ENCODE measurements at places on chromosomes 16 and 17.

GRCh38 chr16:25494292-25494691 lies 197.5 kb upstream of the HS3ST4 start:
- no peak for DNase-seq

DNA sequence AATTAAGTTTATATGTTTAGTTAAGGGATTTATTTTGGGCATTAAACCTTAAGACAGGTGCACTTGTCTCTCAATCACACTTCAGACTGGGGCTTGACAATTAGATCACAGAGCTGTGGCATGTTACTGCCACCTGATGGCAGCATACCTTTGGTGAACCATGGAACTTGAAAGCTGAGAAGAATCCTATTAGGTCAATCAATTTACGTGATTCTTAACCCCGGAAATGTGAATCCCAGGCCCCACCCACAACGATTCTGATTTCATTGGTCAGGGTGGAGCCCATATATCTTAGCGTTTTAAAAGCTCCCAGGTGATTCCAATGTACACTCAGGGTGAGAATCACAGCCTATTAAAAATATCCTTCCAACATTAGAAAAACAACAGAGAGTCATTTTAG lies 91.0 kb downstream of the GSG1L start:
- DNase-seq, result no peak

DNA sequence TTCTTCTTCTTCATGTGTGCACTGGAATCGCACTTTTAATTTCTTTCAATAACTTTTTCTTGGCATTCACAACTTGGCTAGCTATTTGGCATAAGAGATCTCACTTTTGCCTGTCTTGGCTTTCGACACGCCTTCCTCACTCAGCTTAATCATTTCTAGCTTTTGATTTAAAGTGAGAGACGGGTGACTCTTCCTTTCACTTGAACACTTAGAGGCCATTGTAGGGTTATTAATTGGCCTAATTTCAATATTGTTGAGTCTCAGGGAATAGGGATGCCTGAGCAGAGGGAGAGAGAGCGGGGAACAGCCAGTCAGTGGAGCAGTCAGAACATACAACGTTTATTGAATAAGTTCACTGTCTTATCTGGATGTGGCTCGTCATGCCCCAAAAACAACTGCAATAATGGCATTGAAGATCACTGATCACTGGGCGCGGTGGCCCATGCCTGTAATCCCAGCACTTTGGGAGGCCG lies 200.3 kb downstream of the SEC14L1 start:
- peak; percentile 19 for DNase-seq

DNA sequence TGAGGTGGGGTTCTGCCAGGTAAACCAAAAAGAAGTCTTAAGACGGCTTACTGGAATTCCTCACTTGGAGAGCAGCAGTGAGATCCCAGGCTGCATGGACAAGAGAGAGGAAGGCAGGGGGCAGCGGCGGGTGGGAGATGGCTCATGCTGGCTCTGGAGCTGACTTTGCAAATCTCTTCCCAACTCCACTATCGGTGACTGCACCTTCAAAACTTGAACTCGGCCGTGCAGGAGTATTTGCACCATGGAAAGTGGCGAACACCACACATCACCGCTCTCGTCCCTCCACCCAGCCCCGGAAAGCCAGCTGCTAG lies 16.7 kb downstream of the CA5A start:
- no peak for DNase-seq

- DNase-seq, result no peak
Observed at GRCh38 chr16:82432261-82432660, 194.5 kb upstream of the CDH13 start.

GRCh38 chr16:77212741-77213541 lies 13.7 kb downstream of the SYCE1L start:
- DNase-seq, result no peak

DNA sequence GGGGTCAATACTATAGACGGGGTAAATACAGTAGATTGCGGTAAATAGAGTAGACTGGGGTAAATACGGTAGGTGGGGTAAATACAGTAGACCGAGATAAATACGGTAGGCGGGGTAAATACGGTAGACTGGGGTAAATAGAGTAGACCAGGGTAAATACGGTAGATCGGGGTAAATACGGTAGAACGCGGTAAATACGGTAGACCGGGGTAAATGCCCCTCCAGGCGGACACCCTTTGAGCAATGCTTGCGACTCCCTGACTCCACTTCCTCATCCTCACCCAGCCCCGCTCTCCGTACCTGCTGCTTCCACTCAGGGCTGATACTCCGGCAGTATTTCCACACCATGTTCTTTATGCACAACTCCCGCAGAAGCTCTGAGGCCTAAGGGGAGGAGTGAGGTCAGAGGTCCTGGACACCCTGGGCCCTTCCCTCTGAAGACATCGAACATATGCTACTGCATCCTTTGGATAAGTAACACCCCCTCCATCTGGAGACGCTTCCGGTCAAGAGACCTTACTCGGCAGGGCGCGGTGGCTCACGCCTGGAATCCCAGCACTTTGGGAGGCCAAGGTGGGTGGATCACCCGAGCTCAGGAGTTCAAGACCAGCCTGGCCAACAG lies 13.3 kb upstream of the CRK start:
- DNase-seq, result no peak

GRCh38 chr17:57284583-57284982 lies 28.3 kb downstream of the MSI2 start:
- no peak for DNase-seq

DNA sequence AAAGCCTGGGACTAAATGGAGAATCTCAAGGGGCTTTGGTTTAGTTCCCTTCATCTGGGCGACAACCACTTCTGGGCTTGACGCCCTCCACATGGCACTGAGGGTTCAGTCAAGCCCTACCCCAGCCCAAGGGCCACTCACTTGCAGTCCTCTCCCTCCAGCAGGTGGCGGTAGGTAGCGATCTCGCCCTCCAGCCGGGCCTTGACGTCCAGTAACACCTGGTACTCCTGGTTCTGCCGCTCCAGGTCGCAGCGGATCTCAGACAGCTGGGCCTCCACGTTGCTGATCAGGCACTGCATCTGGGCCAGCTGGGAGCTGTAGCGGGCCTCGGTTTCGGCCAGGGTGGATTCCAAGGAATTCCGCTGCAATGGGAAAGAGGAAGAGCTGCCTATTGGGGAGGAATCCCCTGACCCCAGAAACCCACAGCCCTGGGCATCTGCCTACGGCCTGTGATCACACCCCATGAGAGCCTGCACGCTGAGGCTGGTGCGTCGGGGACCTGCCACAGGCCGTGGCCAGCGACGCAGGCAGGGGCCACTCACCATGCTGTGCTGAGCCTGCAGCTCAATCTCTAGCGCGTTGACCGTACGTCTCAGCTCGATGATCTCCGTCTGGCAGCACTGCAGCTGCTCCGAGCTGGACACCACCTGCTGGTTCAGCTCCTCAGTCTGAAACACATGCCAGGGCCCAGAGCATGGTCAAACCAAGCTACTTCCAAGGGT lies 2.7 kb downstream of the KRT36 start:
- DNase-seq, result no peak

DNA sequence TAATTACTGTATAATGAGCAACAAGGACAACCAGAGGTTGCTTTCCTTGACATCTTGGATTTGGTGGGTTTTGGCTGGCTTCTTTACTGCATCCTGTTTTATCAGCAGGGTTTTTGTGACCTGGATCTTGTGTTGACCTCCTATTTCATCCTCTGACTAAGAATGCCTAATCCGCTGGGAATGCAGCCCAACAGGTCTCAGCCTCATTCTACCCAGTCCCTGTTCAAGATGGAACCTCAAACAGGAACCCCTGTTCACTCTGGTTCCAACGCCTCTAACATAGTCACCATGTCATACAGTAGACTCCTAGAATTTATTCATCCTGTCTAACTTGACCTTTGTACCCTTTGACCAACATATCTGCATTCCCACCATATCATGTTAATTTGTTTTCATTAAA lies 183.8 kb upstream of the SOX9 start:
- DNase-seq, result no peak

GRCh38 chr17:43800736-43801135 lies 20.5 kb downstream of the CFAP97D1 start:
- no peak for DNase-seq

DNA sequence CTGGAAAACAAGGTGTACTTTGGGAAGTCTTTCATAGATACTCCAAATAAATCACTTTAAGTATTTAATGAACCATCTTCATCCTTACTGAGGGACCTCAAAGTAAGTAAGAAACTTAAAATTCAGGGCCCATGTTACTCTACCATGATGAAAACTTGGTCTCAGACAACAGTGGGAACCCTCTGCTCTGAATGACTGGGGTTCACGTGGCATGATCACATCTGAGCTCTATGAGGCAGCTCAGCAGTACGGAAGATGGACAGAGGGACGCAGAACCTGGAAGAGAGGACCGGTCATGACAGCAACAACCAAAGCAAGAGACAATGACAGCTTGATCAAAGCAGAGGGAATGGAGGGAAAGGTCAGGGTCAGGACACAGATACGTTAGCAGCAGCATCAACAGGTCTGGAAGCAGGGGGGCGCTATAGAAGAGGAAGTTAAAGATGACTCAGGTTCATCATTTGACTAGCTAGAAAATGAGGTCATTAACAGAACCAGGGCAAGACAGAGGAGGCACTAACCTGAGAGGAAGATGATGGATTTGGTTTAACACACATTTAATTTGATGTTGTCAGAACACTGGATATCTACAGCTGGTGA lies 9.5 kb downstream of the XPO6 start:
- DNase-seq, result no peak

DNA sequence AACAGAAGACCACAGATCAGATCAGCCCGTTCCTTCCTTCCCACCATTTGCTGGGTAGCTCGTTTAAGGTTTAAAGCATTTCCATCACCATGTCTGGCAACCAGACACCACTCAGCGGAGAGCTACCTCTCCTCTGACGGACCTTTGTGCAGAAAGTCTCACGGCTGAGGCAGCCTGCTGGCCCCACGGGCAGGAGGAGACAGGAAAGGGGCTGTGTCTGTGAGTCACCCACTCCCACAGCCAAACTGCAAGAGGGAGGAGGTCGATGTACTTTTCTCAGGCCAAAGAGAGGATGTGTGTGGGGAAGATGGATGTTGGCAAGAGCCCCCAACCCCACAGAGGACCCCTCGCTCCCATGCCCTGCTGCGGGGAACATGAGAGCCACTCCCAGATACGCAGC lies 92.1 kb downstream of the ZNF423 start:
- no peak for DNase-seq

DNA sequence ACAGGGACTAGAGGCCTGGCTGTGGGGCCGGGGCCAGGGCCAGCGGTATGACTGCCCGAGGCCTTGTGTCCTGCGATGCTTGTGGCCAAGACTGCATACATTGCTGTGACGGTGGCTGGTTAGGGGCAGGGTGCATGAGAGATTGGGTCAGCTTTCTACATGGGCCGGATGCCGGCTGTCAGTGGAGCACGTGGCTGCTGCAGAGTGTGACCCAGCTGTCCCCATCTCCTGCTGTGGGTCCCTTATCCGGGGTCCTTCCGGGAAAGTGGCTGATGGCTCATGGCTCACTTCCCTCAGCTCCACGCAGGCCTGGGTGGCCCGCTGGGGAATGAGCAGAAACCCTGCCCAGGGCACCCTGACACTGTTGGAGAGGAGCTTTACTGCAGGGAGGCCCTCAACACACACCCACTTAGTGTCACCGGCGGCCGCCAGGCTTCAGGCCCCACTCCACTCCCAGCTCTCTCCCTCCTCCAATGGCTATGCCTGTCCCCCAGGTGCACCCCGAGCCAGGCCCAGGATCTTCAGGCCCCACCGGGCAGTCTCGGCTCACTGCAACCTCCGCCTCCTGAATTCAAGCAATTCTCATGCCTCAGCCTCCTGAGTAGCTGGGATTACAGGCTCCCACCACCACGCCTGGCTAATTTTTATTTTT lies 808 bp upstream of the RGS11 start:
- no peak for DNase-seq

GRCh38 chr16:81917375-81917774 lies 93.9 kb downstream of the SDR42E1 start:
- no peak for DNase-seq

DNA sequence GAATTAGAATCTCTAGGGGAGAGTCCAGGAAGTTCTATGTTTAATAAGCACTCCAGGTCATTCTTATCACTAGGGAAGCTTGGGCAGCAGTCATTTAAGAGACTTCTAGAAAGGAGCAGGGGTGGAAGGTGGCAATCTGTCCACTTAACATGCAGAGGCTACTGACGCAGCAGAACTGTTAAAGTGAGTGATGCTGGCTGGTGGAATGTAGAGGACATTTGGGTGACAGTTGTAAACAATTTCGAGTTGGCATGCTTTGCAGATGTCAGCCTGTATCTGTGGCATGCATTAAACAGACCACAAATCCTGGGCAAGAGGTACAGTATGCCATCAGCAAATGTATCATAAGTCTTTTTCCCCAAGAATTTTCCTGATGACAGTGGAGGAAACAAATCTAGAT lies 40.5 kb upstream of the HS3ST3A1 start:
- DNase-seq, result no peak

DNA sequence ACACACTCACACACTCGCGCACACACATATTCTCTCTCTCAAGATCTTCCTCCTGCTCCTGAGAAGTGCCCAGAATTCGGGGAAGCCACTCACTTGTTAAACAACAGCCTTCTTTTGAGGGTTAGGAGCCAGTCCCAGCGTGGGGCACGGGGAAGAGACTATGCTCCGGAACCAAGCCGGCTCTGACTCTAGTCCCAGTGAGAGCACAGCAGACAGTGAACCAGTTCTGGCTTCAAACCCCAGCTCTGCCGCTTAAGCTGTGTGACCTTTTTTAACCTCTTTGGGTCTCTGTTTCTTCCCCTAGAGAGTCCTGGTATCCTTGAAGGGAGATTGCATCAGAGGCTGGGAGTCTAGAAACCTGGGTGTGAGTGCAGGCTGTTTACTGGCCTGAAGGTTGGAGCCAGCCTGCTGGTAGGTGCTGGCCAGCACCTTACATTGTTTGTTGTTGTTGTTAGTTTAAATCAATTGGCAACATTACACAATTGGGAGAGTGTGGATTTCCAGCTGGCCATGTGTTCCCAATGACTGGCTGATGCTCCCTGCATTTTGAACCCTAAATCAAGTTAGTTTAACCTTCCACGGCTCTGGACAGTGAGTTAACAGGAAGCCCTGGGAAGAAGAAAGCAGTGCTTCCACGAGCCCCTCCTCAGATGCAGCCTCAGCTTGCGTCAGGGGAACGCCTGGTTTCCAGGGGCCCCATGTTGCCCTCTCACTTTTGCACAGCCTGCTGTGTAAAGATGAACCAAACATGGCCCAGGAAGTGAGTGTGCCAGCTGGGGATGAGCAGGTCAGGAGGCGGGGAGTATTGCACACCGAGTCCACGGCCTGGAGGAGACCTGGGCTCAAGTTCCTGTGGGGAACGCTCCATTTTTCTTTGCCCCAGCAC lies 71.5 kb downstream of the GAS7 start:
- DNase-seq, result no peak

DNA sequence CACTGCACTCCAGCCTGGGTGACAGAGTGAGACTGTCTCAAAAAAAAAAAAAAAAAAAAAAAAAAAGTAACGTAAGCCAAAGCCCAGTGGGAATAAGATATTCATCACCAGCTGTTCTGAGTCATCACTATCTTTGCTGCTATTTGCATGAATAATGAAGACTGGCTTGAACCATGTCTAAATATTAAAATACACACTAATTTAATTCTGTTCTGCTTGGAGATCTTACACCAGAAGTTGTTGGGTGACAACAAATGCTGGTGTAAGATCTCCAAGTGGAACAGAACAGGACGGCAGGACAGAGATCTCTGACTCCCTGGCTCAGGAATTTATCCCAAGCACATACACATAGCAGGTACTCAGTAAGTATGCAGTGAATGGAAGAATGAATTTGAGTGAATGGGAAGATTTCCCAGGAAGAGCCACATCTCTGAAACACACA lies 19.6 kb downstream of the DNAH17 start:
- no peak for DNase-seq

Data from ascending aorta (tissue), 2 donors.